CD8-positive, alpha-beta memory T cell (primary cell): ENCODE measurements at places on chromosomes 6 and 20.

DNA sequence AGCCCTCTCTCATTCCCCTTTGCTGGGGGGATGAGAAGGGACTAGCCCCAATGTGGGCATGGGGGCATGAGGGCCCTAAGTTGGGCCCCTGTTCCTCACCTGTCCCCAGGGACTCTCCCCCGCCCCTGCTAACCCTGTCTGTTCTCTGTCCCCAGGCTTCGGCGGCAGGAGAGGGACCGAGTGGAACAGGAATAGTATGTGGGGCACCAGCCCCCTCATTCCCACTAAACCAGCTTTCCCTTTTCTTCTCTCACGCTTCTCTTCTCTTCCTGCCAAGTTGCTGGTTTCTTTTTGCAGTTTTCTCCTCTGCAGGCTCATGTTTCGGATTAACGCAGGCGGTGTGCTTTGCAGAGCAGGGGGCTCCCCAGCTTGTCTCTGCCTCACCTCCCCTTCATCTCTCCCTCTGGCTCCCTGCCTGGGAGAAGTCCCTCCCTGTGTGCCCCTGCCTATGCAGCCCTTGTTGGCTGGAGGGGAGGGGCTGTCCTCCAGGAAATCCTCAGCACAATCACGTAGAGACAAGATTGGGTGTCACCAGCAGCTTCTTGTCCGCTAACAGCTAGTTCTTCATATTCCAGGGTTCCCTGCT lies 7.9 kb downstream of the TMEM63B start:
- no peak for DNase-seq

DNA sequence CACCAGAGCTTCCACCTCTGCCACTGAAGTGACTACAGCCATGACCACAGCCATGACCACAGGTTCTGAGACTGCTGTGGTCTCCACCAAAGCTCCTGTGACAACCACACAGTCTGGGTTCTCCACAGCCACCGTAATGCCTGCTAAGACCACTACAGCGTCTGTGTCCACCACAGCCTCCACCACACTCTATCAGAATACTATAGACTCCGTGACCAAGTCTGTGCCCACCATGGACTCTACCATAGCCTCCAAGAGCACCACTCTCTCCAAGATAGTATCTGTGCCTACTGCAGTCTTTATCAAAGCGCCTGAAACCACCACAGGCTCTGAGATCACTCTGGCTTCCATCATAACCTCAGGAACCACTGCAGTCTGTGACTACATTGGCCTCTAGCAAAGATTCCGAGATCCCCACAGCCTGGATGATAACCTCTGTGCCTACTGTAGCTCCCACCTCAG lies 18.3 kb upstream of the MUC21 start:
- no peak for DNase-seq

- no peak for DNase-seq
Observed at GRCh38 chr6:13689511-13690256, 22.0 kb downstream of the RANBP9 start.

GRCh38 chr6:7732228-7732627 lies 6.3 kb downstream of the BMP6 start:
- no peak for DNase-seq

- DNase-seq, result no peak
Observed at GRCh38 chr6:20845592-20845991, 311.3 kb downstream of the CDKAL1 start.

DNA sequence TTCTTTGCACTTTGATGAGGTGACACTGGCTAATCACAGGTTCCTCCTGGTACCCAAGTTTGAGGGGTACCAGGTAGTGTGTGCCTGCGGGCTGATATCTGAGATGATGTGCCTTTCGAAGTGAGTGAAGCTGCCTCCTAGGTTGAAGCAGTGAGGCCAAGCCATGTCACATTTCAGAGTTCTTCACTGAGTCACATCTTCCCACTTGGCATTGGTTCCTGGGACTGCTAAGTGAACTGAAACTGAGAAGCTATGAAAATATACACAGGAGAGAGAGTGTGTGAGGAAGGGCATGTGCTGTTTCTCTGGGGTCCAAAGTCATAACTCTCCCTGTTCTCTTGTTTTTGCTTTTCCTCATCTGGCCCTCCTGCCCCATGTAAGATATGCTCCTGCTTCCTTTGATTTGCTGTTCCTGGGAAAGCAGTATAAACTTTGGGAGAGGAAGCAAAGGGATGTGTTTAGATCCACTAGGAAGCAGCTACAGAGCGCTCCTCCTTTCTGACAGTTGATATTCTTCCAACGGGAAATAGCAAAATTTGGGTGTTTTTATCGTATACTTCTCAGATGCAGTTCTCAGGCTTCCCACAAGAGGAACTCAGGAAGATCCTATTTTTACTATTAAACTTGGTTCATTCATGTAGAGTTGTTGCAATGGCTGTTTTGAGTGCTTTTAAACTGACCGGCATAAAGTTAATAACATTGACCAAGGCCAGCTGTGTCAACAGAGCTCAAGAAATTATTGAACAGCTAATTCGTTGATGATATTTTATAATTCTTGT lies 153.7 kb downstream of the MOXD1 start:
- DNase-seq, result no peak

GRCh38 chr6:53240139-53240538 lies 91.5 kb upstream of the GCM1 start:
- DNase-seq, result no peak

DNA sequence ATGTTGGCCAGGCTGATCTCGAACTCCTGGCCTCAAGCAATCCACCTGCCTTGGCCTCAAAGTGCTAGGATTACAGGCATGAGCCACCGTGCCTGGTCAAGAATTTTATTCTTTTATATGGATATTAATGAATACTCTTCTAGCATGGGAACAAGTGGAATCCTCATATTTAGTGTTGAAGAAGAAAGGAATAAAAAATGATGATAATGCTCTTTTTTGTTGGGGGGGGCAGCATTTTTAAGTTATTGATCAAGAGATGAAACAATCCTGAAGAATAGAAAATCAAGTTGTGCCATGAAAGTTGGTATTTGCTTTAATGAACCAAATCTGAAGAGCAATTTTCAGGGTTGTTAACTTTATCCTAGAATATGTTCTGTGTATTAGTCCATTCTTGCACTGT lies 6.7 kb upstream of the DNAAF9 start:
- no peak for DNase-seq

- no peak for DNase-seq
Observed at GRCh38 chr20:17849901-17850683, 118.5 kb downstream of the SNX5 start.

GRCh38 chr6:142671791-142672190 lies 273.2 kb downstream of the HIVEP2 start:
- no peak for DNase-seq

- no peak for DNase-seq
Observed at GRCh38 chr6:170378502-170378901, 71.9 kb downstream of the FAM120B start.

DNA sequence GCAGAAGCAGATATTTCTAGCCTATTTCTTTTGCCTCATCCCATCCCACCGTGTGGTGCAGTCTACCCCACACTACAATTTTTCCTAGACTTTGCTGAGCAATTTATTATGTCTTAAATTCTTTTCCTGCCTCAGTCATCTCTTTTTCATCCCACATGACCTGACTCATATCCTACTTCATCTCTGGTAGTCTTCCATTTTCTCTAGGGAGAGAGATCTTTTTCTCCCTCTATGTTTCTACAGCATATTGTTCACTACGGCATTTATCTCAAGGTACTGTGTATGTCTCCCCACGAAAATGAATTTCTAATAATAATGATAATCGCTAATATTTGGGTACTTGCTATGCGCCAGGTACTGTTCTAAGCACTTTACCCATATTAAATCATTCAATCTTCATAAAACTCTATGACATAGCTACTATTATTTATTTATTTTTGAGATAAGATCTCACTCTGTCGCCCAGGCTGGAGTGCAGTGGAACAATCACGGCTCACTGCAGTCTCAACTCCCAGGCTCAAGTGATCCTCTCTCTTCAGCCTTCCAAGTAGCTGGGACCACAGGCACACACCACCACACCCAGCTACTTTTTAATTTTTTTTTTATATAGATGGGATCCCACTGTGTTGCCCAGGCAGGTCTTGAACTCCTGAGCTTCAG lies 15.6 kb downstream of the PDSS2 start:
- no peak for DNase-seq

DNA sequence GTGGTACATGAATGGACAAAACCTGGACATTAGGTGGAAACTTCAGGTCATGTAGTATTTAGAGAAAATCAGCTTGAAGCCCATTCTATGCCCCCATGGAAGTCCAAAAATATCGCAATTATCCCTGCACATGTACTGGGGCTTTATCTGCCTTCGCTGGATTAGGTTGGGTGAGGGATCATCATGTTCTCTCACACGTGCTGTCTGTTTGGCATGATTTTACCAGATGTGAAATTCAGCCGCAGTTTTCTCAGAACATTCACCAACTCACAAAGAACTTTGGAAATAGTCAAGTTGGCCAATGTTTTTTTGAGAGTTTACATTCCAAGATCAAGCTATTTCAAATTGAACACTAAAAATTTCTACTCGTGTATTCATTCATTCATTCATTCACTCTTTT lies 459.8 kb upstream of the CITED2 start:
- DNase-seq, result no peak

DNA sequence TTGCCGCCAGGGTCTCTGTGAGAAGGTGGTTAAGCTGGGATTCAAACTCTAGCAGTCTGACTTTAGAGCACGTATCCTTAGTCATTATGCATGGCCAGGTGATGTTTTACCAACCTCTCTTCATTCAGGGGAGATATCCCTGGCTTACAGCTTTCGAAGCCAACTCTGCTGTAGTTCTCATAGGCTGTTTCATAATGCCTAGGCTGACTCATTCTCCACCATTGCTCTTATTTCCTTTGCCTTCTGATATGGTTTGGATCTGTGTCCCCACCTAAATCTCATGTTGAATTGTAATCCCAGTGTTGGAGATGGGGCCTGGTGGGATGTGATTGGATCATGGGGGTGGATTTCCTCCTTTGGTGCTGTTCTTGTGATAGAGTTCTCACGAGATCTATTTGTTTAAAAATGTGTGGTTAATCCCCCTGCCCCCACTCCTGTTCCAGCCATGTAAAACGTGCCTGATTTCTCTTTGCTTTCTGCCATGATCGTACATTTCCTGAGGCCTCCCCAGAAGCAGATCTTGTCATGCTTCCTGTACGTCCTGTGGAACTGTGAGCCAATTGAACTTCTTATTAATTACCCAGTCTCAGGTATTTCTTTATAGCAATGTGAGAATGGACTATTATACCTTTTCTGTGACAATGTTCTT lies 94.6 kb upstream of the MAN1A1 start:
- no peak for DNase-seq

DNA sequence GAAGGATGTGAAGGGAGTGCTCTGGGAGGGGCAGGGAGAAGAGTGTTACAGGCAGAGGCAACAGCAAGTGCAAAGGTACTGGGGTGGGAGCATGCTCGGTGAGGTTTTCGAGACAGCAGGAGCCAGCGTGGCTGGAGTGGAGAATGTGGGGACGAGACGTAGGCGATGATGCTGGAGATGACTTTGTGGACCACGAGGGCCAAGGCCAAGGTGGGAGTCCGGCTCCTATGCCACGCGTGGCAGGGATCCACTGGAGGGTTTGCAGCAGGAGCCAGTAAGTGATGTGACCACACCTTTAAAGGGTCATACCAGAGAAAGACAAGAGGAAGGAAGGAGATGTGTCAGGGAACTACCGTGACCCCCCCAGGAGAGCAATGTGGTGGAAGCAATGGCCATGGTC lies 7.3 kb downstream of the PTGIS start:
- DNase-seq, result no peak

GRCh38 chr6:98808541-98809210 lies 25.7 kb upstream of the POU3F2 start:
- no peak for DNase-seq

DNA sequence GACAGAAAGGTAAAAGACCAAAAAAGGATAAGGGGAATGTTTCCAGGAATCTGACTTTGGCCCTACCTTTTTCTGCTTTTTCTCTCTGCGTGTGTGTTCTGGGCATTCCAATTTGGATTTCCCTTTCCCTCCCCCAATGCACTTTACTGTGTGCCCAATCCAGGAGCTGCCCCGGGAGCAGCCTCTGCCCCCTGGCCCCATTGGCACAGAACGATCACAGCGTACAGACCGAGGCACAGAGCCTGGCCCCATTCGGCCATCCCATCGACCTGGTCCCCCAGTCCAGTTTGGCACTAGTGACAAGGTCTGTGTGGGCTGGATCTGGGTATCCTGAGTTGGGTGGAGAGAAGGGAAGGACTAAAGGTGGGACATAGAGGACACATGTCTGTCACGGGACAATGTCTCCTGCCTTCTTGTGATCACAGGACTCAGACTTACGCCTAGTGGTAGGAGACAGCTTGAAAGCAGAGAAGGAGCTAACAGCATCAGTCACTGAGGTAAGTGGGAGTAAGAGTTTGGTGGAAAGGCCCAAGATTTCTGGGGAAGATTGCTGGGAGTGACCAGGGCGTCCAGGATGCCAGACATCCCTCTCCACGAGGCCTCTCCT lies 14.6 kb downstream of the PRRC2A start:
- no peak for DNase-seq

DNA sequence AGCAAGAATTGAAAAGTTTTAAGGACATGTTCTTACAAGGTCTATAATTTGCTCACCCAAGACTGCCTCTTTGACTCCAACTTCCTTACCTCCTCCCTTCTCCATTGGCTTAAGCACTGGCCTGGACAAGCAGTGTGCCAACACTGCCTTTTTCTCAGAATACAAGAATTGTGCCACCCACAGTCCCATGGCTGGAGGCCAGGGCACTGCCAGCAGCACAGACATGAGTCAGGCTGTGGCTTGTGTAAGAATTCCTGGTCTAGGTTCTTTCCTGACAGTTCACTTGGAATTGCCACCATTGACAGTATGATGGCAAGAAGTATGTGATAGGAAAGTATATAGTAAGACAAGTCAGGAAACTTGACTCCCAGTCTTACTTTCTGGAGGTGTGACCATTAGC lies 202.7 kb upstream of the MARCKS start:
- DNase-seq, result no peak

- no peak for DNase-seq
Observed at GRCh38 chr20:24787071-24787470, 162.0 kb upstream of the CST7 start.

GRCh38 chr20:63518946-63519667 lies 1.5 kb upstream of the PPDPF start:
- no peak for DNase-seq

- no peak for DNase-seq
Observed at GRCh38 chr6:156901309-156902019, 124.3 kb downstream of the ARID1B start.

- DNase-seq, result no peak
Observed at GRCh38 chr6:124029567-124029966, 225.9 kb downstream of the NKAIN2 start.

- DNase-seq, result no peak
Observed at GRCh38 chr20:10609276-10609675, 64.5 kb downstream of the JAG1 start.

DNA sequence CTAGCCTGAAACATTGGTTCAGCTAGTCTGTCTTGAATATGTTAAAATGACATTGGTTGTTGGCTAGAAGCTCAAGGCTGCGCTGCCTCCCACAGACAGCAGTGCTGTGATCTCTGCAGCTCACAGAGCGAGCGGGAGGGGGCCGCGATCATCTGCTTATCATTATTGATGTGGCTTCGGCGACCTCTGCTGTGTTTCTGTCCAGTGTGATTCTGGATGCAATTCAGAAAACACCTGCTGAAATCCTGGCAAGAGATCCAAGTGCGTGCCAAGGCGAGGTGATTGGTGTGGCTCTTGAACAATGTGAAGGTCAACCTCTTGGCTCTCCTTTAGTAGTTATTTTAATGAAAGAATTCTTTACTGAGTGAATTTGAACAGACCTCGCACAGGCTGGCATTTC lies 142.3 kb upstream of the SASH1 start:
- DNase-seq, result no peak

- DNase-seq, result no peak
Observed at GRCh38 chr20:49677777-49678758, 35.6 kb downstream of the B4GALT5 start.

- no peak for DNase-seq
Observed at GRCh38 chr20:31602431-31602778, 2.7 kb upstream of the ID1 start.
